DND-41 (cell line): ENCODE measurements at places on chromosomes 3 and 15.

DNA sequence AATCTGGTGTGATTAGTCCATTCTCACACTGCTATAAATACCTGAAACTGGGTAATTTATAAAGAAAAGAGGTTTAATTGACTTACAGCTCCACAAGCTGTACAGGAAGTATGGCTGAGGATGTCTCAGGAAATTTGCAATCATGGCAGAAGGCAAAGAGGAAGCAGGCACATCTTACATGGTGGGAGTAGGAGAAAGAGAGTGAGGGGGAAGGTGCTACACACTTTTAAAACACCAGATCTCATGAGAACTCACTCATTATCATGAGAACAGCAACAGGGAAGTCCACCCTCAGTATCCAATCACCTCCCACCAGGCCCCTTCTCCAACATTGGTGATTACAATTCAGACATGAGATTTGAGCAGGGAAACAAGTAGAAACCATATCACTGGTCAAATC, 24.0 kb upstream of the ACP3 start:
- no peaks in the 10 kb centered on the region for H3K4me1 ChIP-seq
- H3K27ac ChIP-seq = no peak overlapping the region
- H3K36me3 ChIP-seq = no peaks in the 10 kb centered on the region
- H3K4me3 ChIP-seq = no peak overlapping the region
- DNase-seq = no peak

GRCh38 chr15:79431636-79432344, at the start of gene MINAR1:
Gene MINAR1 (plus strand): TSS chr15:79432336. CDS start chr15:79456148, 23,812 bp downstream.
- H3K27ac ChIP-seq = no peak within 1 kb of the TSS
- H3K27me3 ChIP-seq = no peaks in the 10 kb centered on the region
- no peaks in the 10 kb centered on the region for H3K36me3 ChIP-seq
- no peaks in the 10 kb centered on the region for H3K4me1 ChIP-seq
- no peak within 1 kb of the TSS for H3K4me3 ChIP-seq

GRCh38 chr3:160401291-160402095, 2.0 kb downstream of the SMC4 start:
- peaks cover 65% of the 10 kb centered on the region for H3K36me3 ChIP-seq
- peak; percentile 26 for DNase-seq
- H3K27me3 ChIP-seq = no peaks in the 10 kb centered on the region
- peaks cover 66% of the 10 kb centered on the region for H3K4me1 ChIP-seq
- peak overlapping the region; percentile 98 for H3K4me3 ChIP-seq

DNA sequence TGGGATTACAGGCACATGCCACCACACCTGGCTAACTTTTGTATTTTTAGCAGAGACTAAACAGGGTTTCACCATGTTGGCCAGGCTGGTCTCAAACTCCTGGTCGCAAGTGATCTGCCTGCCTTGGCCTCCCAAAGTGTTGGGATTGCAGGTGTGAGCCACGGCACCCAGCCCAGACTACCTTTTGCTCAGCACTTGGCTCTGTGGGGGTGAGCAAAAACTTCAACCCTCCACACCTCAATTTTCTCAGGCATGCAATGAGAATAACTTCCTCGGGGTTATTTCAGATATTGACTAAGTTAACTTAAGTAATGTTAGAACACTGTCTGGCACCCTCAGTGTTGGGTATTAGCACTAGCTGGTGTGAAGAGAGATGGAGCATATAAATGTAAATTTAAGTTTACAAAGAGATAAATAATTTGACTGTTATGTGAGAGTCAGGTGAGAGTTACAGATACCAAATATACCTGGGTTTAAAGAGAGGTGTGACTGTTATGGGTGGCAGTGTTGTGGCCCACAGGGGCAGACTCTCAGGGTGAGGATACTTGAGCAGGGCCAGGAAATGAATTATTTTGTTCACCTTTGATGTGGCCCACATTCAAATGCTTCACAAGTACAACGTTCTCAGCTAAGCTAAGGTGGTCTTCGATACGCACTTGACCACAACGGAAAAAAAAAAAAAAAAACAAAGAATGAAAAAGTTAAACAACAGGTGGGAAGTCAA, 29.0 kb downstream of the CPOX start:
- DNase-seq = peak; percentile 54
- H3K27ac ChIP-seq = no peak overlapping the region
- H3K4me1 ChIP-seq = peaks cover 45% of the 10 kb centered on the region
- H3K27me3 ChIP-seq = peaks cover 3% of the 10 kb centered on the region

GRCh38 chr15:42284551-42284950, 11.3 kb upstream of the TMEM87A start:
- DNase-seq = no peak
- H3K4me1 ChIP-seq = no peaks in the 10 kb centered on the region
- H3K27me3 ChIP-seq = no peaks in the 10 kb centered on the region
- H3K4me3 ChIP-seq = no peak overlapping the region
- H3K27ac ChIP-seq = no peak overlapping the region

DNA sequence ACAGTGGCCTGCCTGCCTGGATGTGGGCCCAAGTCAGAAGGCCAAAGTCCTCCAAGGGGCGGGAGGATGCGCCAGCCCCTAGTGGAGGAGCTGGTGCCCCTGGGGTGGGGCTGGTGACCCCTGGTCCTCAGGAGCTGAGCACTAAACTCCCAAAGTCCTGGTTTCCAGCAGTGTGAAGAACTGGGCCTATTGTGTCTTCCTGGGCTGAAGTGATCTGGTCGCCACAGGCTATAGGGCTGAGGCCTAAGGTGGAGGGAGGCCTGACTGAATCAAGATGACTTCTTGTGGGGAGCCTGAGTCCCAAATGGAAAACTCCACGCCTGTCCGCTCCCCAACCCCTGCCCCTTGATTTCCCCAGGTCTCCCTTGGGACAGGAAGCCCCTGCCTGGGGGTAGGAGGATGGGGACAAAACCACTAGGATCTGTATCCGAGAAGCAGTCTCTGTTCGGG, 753 bp upstream of the FES start:
- no peaks in the 10 kb centered on the region for H3K4me1 ChIP-seq
- DNase-seq = no peak
- H3K27ac ChIP-seq = no peak overlapping the region
- H3K27me3 ChIP-seq = no peaks in the 10 kb centered on the region

DNA sequence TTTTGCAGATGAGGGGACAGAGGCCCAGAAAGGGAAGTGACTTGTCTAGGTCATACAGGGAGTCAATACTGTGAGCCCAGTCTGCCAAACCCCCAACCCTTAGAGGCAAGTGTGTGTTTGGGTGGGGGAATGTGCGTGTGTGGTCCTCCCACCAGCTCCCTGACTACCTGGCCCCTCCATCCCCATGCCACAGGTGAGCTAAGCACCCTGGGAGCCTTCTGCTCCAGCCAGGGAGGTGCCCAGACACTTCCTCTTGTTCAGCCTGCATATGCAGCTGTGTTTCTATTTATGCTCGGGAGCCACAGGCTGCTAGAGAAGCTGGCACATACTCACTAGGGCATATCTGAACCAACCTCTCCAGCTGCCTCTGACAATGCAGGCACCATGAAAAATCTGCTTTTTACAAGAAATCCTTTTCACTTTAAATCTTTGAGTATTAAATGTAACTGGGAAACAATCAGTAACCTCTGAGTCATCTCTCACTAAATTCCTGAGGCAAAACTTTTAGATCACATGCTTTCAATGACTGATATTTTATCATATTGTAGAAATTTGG, 20.7 kb downstream of the TBC1D2B start:
- H3K27ac ChIP-seq = peak overlapping the region; percentile 65
- no peak overlapping the region for H3K4me3 ChIP-seq
- peaks cover 21% of the 10 kb centered on the region for H3K36me3 ChIP-seq

GRCh38 chr15:65355988-65356353, 21.8 kb downstream of the IGDCC3 start:
- H3K27ac ChIP-seq = no peak overlapping the region
- H3K27me3 ChIP-seq = no peaks in the 10 kb centered on the region
- no peak for DNase-seq
- no peaks in the 10 kb centered on the region for H3K4me1 ChIP-seq
- H3K36me3 ChIP-seq = no peaks in the 10 kb centered on the region
